ENCODE measurements at places on chromosomes 5 and 9.

DNA sequence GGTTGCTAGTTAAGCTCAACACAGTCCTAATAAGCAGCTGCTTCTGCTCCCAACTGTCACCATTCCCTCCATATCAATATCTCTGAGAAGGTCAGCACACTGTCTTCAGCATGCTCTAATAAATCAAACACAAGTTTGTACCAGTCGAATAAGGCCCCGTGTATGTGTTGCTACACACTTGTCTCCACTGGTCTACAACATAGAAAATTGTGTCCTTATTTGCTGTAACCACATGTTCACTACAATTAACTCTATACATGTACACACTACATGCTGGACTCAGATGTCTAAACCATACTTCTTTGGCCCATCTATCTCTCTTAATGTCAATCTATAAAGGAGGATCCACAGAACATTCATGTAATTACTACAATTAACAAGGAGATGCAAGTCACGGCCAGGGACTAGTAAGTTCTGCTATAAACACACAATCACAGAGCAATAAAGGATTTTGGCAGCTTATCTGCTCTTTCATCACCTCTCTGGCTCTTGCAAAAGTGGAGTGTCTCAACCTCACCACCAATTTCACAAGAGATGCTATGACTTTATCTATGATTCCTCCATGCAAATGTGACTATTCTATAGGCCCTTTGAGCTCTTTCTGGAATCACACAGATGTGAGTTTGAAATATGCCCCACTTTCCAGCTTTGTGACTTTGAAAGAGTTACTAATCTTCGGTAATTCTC, 143.9 kb downstream of the SEMA5A start:
- DNase-seq: no peak

DNA sequence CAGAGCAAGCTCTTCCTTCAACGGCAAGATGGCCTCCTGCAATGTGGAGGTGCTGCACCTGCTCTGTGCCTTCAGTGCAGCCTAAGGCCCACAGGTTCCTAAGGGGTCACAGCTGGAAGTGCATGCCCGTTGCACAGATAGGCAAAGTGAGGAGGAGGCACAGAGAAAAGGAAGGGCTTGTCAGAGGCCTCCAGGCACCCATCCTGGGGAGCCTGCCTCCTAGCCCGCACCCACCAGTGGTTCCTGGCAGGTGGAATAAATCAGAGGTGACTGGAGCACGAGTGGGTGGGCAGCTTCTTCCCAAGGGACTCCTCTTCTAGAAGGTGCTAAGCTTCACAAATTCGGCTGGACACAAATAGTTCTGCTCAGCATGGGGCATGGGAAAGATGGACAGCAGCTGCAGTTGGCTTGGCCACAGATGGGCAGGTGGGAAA, 52.8 kb upstream of the STXBP1 start:
- no peak for DNase-seq

GRCh38 chr9:113621309-113621791, 157.8 kb downstream of the RGS3 start:
- no peak for DNase-seq

DNA sequence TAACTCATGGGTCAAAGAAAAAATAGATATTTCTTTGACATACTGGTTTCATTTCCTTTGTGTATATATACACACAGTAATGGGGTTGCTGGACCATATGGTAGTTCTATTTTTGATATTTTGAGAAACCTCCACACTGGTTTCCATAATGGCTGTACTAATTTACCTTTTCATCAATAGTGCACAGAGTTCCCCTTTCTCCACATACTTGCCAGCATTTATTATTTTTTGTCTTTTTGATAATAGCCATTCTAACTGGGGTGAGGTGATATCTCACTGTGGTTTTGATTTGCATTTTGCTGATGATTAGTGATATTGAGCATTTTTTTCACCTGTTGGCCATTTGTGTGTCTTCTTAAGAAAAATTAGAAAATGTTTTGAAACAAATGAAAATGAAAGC, 78.4 kb upstream of the CKMT2 start:
- DNase-seq: no peak

DNA sequence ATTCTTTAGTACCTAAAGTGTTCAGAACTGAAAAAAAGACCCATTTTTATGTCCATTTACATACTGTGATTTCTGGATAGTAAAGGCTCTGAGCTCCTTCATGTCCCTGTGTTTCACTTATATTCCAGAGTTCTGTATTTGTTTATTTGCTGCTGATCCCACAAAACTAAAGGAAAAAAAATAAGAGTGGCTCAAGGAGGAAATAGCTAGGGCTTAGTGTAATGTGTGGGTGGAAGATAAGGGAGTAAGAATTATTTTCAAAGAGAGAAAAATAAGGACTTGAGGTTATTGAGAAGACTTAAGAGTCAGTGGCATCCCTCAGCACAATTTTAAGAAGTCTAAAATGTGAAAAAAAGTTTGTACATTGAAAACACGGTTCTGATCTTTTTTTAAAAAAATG, 46.0 kb downstream of the ENTREP1 start:
- no peak for DNase-seq

- no peak for DNase-seq
Measured at GRCh38 chr5:132237141-132237540, 9.5 kb upstream of the P4HA2 start.

DNA sequence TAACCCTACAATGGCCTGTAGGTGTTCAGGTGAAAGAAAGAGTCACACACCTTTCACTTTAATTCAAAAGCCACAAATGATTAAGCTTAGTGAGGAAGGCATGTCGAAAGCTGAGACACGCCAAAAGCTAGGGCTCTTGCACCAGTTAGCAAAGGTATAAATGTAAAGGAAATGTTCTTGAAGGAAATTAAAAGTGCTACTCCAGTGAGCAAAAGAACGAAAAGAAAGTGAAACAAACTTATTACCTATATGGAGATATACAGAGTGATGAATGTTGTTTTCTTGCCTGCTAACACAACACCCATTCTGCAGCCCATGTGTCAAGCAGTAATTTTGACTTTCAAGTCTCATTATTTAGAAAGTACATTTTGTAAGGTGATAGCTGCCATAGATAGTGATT, 254.2 kb upstream of the SLC24A2 start:
- no peak for DNase-seq

GRCh38 chr5:83011985-83012384, 65.2 kb downstream of the TMEM167A start:
- DNase-seq: no peak

DNA sequence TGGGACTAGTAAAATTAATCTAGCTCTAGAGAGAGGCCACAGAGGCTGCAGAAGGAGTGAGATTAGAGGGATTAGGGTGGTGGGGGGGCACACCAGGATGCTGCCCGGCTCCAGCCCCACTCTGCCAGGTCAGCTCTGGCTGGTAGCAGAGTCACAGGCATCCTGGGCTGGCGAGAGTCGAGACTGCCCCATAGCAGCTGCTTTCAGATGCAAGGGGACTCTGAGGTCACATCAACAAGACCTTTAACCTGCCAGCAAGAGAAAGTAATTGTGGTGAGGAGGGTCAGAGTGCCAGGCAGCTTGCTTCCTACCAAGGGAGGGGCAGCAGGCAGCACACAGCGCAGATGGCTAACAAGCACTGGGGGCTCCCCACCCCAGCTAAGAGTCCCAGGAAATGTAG, 7.5 kb downstream of the EPB41L4B start:
- no peak for DNase-seq

DNA sequence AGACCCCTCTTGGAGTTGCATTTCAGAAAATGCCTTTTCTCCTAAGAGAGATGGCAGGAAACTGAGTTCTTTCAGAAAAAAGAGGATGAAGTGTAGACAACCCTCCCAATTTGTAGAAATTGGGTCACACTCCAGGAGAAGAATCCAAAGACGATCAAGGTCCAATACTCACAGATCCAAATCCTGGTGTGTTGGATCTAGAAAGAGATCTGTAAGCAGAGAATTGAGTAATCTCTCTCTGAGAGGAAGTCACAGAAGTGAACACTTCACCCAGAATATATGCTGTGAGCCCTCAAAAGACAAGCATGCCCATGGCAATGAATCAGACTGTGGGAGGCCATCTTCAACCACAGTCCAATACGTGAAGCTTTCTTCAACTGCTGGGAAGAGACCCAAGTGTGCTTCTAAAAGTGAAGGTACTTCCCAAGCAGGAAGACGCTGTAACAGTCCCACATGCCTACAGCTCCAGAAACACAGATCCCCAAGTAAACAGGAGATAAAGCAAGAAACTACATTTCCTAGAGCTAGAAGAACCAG, 182.7 kb downstream of the SMC2 start:
- no peak for DNase-seq

- DNase-seq: no peak
Measured at GRCh38 chr5:62326302-62326701, 20.3 kb downstream of the KIF2A start.

- DNase-seq: no peak
Measured at GRCh38 chr5:56440871-56441740, 208.0 kb upstream of the ANKRD55 start.
